ENCODE measurements at places on chromosomes 16 and 17.

DNA sequence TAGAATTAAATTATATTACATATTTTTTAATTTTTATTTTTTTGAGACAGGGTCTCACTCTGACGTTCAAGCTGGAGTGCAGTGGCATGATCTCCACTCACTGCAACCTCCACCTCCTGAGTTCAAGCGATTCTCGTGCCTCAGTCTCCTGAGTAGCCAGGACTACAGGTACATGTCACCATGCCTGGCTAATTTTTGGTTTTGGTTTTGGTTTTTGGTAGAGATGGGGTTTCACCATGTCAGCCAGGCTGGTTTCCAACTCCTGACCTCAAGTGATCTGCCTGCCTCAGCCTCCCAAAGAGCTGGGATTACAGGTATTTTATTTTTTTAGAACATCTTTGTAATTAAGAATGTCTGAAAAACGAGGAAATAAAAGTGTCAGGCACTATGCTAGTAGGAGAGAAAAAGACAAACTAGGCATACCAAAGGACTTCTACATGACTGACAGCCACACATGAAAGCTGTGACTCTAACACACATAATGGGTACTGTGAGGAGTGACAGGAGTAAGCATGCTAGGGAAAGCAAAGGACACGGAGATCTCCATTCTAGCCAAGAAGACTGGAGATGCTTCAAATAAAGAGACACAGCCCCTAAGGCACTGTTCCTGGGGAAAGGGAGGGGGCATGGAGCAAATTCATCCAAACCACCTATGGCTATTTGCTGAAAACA is 7.3 kb downstream of the GNA13 start:
- no peak for DNase-seq

DNA sequence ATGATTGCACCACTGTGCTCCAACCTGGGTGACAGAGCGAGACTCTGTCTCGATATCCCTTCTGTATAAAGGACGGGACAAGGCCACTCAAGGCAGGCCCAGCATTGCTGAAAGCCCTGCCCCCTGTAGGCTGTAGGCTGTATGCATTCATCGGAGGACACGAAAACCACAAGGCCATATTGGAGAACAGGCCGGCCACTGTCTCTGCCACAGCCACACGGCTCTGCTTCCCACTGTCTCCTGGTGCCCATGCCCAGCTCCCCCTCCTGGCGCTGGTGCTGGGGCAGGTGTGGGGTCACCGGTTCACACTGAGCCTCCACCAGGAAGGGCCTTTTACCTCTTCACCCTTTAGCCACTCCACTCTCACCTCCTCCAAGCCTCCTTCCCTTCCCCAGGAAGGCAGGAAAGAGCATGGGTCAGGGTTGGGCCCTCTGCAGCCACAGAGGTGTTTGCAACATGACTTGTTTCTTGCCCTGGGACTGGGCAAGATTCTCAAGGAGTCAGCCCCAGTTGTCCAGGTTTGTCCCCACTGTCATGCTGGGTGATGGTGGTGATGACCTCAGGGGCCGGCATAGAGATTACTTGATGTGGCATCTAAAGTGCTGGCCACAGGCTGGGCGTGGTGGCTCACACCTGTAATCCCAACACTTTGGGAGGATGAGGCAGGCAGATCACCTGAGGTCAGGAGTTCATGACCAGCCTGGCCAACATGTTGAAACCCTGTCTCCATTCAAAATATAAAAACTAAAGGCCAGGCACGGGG is 5.3 kb upstream of the NTN3 start:
- no peak for DNase-seq

GRCh38 chr17:29212094-29212631 is 32.0 kb upstream of the MYO18A start:
- DNase-seq: no peak

GRCh38 chr16:27951489-27952120 is 111.9 kb downstream of the GSG1L start:
- no peak for DNase-seq

GRCh38 chr16:564690-565418 is 2.0 kb upstream of the NHLRC4 start:
- no peak for DNase-seq

DNA sequence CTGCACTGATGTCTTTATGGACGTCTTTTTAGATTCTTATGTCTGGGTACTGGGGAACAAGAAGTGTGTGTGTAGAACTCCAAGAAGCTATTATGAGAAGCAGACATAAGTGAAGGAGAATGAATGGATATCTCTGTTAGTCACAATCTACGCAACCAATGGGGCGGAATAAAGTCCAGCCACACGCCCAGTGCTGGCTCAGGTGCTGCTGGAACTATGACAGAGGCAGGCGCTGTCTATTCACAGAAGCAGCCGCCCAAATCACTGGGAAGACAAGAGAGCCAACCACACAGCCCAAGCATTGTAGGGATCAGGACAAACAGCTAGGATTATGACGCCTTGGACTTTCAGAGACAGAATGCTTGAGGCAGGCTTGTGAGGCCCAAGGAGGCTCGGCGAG is 43.9 kb upstream of the ICAM2 start:
- DNase-seq: no peak

- peak; percentile 52 for DNase-seq
Measured at GRCh38 chr17:7393613-7394451, 493 bp downstream of the PLSCR3 start.

GRCh38 chr17:20225162-20226115 is 216.3 kb downstream of the SPECC1 start:
- DNase-seq: no peak

DNA sequence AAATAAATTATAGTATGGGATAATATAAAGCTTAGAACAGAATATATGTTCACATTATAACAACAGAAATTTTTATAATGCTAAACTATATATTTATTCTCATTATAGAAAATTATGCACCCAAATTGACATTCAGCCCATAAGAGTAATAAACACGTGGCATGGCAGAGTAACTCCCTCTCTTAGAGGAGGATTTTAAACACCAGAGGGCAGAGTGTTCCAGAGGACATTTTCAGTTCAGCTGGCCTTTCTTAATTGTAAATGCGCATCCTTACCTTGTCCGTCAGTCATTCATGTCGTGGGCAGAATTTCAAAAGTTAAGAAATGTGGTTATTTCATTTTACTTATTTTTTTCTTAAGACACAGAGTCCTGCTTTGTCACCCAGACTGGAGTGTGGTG is 147.1 kb downstream of the TANC2 start:
- no peak for DNase-seq

DNA sequence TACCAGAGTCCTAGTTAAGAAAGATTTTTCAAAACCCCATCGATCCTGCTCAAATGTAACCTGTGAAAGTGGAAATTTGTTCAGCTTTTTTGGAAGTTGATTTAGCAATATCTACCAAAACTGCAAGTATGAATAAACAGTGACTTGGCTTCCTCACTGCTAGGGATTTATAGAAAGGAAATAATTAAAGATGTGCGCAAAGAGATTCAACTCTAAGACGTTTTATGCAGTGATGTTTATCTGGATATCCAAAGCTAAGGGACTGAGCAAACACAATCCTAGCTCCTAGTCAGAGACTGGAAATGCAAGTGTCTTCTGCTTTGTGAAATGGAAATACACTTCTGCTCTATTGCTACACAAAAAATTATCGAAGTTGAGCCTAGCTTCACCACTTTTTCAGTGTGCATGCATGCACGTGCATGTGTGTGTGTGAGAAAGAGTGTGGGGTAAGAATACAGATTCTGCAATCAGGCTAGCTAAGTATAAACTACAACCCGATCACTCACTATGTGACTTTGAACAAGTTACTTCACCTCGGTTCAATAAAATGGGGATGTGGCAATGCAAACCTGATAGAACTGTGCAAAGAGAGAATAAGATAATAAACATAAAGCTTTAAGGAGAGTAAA is 52.1 kb upstream of the FOXF1 start:
- no peak for DNase-seq

DNA sequence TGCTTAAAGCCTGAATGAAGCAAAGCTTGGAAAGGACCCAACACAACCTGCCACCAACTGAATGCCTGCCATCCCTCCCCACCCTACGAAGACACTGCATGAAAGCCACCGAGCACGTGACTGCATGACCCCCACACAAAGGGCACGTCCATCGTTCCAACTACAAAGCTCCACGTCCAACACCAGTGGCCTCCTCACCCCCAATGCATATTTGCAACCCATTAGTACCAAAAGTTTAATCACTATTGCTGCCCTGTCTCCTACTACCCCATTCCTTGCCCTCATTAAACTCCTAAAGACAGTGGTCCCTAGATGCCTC is 43.4 kb downstream of the ANKRD11 start:
- DNase-seq: no peak

Measured in activated T-helper 1 cell treated with Interleukin-2 at 50 U/mL for 16 hours (primary cell).